Activated CD4-positive, alpha-beta T cell treated with anti-CD3 and anti-CD28 coated beads, Interleukin-2, amount 10 ng/mL, durations not matched to agents 24 days and 14 days (primary cell): ENCODE measurements at places on chromosomes 13 and 19. TPM values are rescaled to one million over a fixed set of nuclear protein-coding genes. Genes with fewer than 3 reads are reported as not detected.

Gene PIH1D1
- total RNA-seq: 134 and 135 TPM in 2 replicates

DNA sequence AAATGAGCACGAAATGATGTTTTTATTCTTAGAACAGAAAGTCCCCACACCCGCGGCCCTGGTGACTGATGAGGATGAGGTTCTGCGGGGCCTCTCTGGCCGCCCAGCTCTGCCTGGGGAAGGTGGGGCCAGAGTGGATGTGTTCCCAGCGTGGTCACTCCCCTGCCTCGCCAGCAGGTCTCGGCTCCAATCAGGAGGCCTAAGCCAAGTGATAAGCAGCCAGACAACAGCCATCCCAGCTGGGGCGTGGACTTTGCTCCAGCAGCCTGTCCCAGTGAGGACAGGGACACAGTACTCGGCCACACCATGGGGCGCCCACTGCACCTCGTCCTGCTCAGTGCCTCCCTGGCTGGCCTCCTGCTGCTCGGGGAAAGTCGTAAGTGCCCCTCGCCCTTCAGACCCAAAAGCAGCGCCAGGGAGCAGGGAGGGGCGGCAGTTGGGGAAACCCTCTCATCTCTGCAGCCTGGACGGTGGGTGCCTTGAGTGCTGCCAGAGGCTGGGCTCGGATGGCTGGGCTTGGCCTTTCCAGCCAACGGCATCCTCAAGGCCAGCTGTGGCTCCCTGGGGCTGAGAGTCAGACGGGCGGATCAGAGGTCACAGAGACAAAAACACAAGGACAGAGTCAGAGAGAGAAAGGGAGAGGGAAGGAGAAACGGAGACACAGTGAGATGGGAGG is at the start of gene F10:
TSS of gene F10 (plus strand) at position 250 of the 676 bp plus-strand sequence. CDS start at position 307, 57 bp downstream.
- DNase-seq: no peak

- DNase-seq: no peak
Measured at GRCh38 chr13:52414963-52415362, 9.0 kb upstream of the THSD1 start.

GRCh38 chr19:43438291-43439031 is 23.8 kb downstream of the TEX101 start:
- DNase-seq: peak; percentile 66

GRCh38 chr13:40388617-40389016 is 277.8 kb downstream of the FOXO1 start:
- DNase-seq: peak; percentile 95

Gene SLC15A1
- total RNA-seq: not detected in 2 replicates

Gene ADGRE3
- not detected in 2 replicates for total RNA-seq

DNA sequence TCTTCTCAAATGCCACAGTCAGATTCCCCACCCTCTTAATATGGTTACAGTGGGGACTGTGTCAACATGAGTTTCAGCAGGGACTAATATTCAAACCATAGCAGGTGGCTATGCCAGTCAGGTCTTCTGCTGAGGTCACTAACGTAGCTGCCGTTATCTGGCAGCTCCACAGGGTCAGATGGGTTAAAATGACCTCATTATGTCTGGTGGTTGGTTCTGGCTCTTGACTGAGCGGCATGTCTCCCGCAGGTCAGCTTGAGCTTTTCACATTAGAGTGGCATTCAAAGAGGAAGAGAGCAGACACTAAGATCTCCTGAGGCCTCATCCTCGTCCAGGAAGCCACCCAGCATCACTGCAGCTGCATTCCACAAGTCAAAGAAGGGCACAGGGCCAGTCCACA is 21.4 kb upstream of the IPO5 start:
- no peak for DNase-seq

Gene PRKCG
- not detected in 2 replicates for total RNA-seq

Gene FREM2
- under 0.01 and 0.05 TPM in 2 replicates for total RNA-seq

Gene TUBA3C
- total RNA-seq: not detected in 2 replicates

GRCh38 chr19:11422163-11423065 is 3.3 kb upstream of the RGL3 start:
- peak; percentile 92 for DNase-seq

DNA sequence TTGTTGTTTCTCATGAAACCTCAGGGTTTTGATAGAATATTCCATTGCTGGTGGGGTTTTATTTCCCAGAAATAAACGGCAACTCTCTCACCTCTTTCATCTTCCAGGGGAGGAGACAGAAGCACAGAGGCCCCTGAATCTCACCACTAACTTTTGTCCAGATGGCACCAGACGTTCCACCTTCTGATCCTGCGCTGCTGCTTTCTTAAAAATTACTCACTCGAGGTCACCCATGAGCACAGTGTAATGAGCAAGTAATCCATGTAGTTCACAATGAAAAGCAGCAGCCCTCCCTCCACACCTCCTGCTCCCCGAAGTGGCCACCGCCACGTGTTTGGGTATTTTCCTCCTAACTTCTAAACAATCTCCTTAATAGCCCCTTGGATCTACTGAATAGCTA is 51.3 kb downstream of the TEX29 start:
- DNase-seq: peak; percentile 25

- DNase-seq: no peak
Measured at GRCh38 chr19:22901431-22902130, 69.5 kb downstream of the ZNF723 start.

Gene HNRNPA1L2
- total RNA-seq: 8.9 TPM in 2 replicates

- DNase-seq: no peak
Measured at GRCh38 chr19:40813182-40813581, 14.2 kb downstream of the EGLN2 start.

DNA sequence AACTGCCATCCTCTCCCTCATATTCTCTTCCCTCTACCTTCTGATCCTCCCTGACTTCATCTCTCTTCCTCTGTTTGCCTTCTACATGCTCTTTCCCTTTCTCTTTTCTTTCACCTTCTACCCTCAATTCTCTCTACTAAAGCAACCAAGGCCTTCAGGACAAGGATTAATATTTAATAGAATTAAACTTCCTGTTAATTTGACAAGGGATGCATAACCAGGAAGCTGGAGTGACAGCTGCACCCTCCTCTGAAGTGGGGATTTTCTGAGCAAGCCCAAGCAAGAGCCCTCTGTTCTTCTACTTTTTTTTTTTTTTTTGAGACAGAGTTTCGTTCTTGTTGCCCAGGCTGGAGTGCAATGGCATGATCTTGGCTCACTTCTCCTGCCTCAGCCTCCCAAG is 63.4 kb upstream of the MED4 start:
- DNase-seq: no peak

- DNase-seq: peak; percentile 86
Measured at GRCh38 chr13:20489185-20489820, 36.4 kb downstream of the CRYL1 start.

Gene C19orf85
- not detected in 2 replicates for total RNA-seq

DNA sequence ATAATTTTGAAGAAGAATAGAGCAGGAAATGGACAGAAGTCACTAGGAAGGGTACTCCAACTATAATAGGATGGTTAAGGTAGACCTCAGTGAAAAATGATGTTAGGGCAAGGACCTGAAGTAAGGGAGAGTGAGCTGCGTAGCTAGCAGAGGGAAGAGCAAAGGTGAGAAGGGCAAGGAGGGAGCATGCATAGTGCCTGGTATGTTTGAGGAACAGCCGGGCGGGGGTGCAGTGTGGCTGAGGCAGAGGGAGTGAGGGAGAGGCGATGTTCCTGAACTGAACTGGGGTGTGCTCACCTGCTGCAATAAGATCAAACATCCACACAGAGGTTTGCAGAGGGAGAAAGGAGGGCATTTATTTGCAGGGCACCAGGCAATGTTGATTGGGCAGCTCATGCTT is 110.4 kb downstream of the DNAJC15 start:
- no peak for DNase-seq

- DNase-seq: no peak
Measured at GRCh38 chr13:99746637-99747402, 224.7 kb downstream of the ZIC5 start.

- DNase-seq: no peak
Measured at GRCh38 chr13:61777899-61778298, 362.2 kb upstream of the PCDH20 start.

Gene ZFR2
- not detected in 2 replicates for total RNA-seq

Gene SPACA4
- not detected in 2 replicates for total RNA-seq

GRCh38 chr19:3691372-3691716 is 8.9 kb downstream of the PIP5K1C start:
- DNase-seq: no peak

DNA sequence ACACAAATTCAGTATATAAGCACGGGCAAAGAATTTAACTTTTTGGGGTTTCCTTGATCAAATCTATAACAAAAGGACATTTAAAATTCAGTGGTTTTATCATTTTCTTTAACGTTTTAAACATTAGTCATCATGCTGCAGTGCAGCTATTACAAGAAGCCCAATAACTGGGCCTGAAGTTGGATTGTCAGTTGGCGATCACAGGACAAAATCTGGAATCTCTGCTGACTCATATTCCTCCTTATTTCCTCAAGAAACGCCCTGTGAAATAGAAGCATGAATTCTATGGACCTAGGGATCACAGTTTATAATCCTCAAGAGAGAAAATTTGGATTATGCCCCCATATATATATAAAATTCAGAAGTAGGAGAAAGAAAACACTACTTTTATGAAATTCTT is 971.6 kb upstream of the MIR17HG start:
- no peak for DNase-seq

Gene ZNF726
- total RNA-seq: 12.8 and 16.3 TPM in 2 replicates

Gene ZNF264
- 18.0 and 19.9 TPM in 2 replicates for total RNA-seq

Gene SLITRK6
- total RNA-seq: not detected in 2 replicates

GRCh38 chr13:63684822-63685221 is 2269.2 kb upstream of the PCDH20 start:
- no peak for DNase-seq

- no peak for DNase-seq
Measured at GRCh38 chr19:3520166-3521103, 14.3 kb downstream of the FZR1 start.

DNA sequence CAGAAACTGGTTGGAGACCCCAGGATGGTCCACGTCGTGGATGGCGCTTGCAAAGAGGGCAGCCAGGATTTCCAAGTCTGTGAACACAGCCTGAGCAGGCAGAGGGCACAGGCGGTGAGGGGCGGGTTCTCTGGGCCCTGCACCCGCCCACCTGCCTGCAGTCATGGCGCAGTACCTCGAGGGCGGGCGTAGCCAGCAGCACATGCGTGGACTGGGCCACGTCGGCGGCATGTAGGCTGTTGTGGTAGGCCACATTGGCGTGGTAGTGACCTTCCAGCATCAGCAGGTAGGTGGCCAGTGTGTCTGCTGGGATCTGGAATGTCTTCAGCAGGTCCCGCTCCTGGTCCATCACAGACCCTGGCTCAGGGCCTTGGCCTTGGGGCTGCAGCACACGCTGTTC is 8.1 kb downstream of the PDE4C start:
- no peak for DNase-seq

- no peak for DNase-seq
Measured at GRCh38 chr19:45955905-45956608, 17.6 kb downstream of the NOVA2 start.

Gene CYP4F22
- 0.09 and 0.12 TPM in 2 replicates for total RNA-seq

GRCh38 chr19:29566496-29567054 is 39.5 kb upstream of the POP4 start:
- no peak for DNase-seq

DNA sequence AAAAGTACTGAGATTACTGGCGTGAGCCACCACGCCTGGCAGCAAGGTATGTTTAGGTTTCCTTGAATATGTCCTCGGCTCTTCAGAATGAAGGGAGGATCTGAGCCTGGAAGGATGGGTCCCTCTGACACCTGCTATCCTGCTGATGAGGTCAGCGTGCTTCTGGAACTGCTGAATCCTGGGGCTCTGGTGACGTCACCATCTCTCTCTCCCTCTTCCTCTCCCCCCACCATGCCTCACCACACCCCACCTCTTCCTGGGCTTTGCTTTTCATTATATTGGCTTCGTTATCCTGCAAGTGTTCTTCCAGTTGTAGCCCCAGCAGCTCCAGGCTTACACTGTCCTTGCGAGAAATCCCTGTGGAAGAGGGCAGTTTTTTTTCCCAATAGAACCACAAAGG is 49.8 kb downstream of the CCNE1 start:
- DNase-seq: no peak

GRCh38 chr13:76634431-76635191 is 251.6 kb downstream of the KCTD12 start:
- DNase-seq: no peak

DNA sequence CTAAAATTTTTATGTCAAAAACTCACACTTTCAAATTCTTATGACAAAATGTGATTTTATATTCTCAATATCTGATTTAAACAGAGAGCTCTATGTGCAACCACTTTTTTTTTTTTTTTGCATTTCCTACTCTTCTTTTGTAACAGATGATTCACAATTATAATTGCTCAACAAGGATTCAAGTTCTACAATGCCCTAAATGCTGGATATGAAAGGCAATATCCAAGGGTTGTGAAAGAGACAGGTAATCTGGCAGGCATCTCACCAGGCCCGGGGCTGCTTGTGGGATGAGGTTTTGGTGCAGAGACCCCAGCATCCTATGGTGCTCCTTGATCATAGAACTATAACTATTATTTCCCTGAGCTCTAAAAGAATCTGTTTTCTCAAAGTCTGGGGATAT is 363.6 kb upstream of the NBEA start:
- no peak for DNase-seq

GRCh38 chr19:17677002-17677401 is 11.2 kb downstream of the UNC13A start:
- peak; percentile 58 for DNase-seq

GRCh38 chr13:80924596-80924995 is 583.7 kb upstream of the SPRY2 start:
- DNase-seq: no peak

- no peak for DNase-seq
Measured at GRCh38 chr19:51811344-51811743, 16.4 kb downstream of the FPR3 start.
